Stimulated activated CD4-positive, alpha-beta T cell treated with anti-CD3 and anti-CD28 coated beads, TNF-alpha, amount 100 ng/mL, for 1 hour (primary cell): ENCODE measurements at places on chromosomes 5 and 9.

GRCh38 chr9:114246558-114246957 is 76.3 kb upstream of the ORM1 start:
- no peak for DNase-seq

GRCh38 chr5:171092194-171092593 is 216.9 kb upstream of the TLX3 start:
- no peak for DNase-seq

DNA sequence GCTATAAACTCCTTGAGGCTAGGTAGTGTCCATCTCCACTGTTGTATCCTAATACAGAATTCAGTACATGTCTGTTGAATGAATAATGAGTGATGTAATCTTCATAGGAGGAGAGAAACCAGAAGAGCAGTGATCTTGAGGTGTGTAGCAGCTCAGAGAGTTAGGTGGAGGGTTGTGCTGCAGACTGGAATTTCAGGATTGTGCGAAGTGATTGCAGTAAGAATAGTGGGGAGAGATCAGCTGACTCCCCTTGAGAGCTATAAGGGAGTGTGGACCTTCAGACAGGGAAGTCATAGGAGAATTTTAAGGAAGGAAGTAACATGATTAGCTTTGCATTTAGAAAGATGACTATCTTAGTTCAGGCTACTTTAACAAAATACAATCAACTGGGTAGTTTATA is 4.4 kb downstream of the SNX24 start:
- DNase-seq: no peak

- DNase-seq: no peak
These were observed 24.5 kb downstream of the CDC42SE2 start for GRCh38 chr5:131288328-131288727.

DNA sequence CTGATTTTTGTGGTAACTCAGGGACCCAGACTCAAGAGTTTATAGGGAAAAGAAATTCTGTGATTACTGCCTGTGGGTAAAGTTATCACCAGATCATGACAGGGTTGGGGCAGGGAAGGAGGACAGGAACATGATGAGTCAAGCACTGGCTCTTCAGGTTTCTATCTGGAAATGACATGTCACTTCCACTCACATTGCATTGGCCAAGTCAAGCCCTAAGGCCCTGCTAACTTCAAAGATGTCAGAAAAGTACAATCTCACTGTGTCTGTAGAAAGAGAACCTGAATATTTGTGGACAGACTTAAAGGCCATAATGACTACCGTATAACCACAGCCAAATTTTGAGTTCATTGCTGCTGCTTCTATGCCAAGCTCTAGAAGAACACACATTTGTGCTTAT is 187.7 kb downstream of the TLE4 start:
- no peak for DNase-seq

DNA sequence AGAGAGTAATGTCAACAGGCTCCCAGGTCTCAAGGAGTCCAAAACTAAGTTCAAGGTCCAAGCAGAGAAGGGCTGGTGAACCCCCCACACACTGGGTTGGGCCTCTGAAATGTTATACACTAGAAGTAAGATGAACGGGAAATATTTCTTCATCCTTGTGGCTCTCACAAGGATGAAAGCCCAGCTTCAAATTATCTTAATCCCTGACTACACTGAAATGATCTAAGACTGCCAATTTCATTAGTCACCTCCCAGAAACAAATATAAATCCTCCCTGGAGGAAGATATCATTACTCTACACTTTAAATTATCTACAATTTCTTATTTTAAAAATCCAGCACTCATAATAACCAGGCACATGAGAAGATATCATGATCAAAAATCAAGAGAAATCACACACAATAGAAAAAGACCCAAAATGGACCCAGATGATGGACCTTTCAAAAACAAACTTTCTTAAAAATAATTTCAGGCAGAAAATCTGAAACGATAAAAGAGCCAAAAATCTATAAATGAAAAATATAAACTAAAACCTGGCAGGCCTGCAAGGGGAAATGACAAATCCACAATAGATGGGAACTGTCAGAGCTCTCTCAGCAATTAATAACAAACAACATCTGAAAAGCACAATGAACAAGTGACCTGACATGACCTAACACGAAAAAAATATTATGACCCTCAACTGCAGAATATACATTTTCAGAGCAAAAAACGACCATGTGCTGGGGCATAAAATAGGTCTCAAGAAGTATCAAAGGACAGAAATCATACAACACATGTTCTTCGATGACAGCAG is 117.4 kb downstream of the GPR21 start:
- no peak for DNase-seq

DNA sequence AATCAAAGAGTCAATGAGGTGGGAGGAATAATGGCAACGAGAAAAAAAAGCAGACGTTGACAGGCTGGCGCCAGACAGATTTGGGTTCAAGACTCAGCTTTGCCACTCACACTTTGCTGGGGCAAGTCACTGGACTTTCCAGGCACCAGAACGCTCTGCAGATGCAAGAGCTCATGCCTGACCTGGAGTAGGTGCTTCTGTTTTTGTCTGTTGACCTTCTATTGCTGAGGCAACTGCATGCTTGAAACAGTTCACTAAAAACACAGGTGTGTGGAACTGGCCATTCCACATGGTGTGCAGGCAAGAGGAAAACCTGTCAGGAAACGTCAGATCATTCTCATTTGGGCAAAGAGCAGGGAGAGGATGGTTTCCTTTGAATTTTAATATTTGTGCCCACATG is 161.2 kb upstream of the SMIM23 start:
- no peak for DNase-seq

- DNase-seq: no peak
These were observed 130.6 kb downstream of the SMARCA2 start for GRCh38 chr9:2145746-2146145.

DNA sequence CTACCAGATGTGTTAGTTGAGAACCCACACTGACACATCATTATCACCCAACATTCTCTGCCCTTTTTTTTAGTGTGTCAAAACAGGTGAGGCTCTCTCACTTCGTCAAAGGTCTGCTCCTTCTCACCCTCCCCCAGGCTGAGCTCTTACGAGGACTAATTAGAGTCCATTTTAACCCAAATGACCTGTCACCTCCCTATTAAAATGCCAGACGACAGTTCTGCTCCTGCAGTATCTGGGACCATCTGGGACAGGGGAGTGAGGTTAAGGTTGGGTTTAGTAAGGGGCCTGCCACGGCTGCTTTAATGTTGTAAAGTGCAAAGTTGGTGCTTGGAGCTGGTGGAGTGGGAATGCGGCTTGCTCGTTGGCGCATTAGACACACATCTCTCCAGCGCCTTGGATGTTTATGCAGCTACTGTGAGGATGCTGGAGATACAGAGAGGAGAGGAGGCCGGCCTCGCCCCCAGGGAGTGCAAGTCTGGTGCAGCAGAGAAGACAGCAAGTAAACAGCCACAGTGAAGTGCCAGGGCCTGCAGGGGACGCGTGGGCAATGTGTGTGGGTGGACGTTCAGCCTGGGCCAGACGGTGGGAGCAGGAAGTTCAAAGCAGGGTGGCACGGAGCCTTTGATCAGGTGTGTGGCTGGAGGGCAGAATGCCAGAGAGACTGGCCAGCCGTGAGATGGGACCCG is 96.2 kb downstream of the C9orf50 start:
- no peak for DNase-seq

- no peak for DNase-seq
These were observed 22.5 kb upstream of the JAKMIP2 start for GRCh38 chr5:147805030-147805454.

- no peak for DNase-seq
These were observed 106.6 kb downstream of the RGS3 start for GRCh38 chr9:113570106-113570505.

- DNase-seq: no peak
These were observed 35.5 kb upstream of the EMB start for GRCh38 chr5:50476549-50476948.

- DNase-seq: no peak
These were observed 159.3 kb downstream of the TMC1 start for GRCh38 chr9:72680593-72681282.

GRCh38 chr9:88411471-88411870 is 23.2 kb downstream of the SPIN1 start:
- no peak for DNase-seq

GRCh38 chr5:138179277-138179857 is 455 bp downstream of the KIF20A start:
- DNase-seq: no peak

DNA sequence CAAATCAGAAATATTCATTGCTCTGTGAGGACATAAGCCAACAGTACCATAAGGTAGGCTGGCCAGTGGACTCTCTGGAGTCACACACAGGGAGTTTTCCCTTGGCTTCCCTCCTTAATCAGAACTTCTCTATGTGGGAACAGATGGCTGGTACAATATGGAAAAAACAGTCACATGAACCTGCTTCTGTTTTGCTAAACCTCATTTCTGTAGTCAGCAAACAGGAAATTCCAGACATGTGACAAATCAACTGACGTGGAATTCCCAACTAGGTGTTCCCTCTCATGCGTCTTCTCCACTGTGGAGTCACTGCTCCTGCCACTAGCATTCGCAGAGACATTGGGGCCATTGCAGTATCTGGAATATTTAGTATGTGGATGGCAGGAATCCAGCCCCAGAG is 617.6 kb downstream of the KIF4B start:
- no peak for DNase-seq

- no peak for DNase-seq
These were observed 522.6 kb upstream of the COX7C start for GRCh38 chr5:86095092-86095491.

- DNase-seq: no peak
These were observed 186.7 kb downstream of the SYK start for GRCh38 chr9:90988318-90988717.

DNA sequence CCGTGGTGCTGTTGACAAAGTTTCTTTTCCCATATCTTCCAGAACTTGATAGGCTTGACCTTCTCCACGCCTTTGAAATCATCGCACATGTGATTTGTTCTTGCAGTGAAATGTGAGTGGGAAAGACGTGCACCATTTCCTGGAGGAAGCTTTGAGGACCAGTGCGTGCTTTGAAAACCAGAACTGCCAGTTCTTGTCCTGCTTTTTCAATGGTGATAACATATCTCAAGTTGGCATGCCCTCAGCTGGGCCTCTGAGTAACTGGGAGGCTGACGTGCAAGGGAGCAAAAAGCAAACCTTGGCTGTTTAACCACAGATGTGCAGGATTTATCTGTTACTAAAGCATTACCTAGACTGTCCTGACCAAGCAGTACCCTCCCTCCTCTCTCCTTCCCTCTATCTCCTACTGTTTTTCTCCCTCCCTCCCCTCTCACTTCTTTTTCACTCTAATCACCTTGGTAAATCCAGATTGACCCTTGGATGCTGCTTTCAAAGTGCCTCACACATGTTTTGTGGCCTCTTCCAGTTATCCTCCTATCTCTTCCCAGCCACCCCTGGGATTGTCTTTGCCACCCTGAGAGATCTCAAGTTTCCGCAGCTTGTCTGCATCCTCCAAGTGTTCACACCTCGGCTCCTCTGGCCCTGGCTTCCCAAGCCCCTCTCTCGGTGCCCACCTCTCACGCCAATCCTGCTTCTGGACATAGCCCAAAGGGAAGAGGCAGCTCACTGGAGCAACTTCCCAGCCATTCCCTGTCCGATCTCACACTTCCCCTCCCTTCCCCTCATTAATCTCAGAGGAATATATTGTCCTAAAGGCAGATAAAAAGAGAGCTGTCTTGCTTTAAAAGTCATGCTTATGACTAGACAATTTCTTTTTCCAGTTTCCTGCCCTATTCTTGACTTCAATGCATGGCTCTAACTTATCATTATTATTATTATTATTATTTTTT is 198.3 kb downstream of the ERCC6L2 start:
- DNase-seq: no peak

GRCh38 chr5:32600054-32600622 is 14.8 kb downstream of the SUB1 start:
- no peak for DNase-seq

GRCh38 chr9:134320868-134321471 is 5.3 kb upstream of the RXRA start:
- no peak for DNase-seq

DNA sequence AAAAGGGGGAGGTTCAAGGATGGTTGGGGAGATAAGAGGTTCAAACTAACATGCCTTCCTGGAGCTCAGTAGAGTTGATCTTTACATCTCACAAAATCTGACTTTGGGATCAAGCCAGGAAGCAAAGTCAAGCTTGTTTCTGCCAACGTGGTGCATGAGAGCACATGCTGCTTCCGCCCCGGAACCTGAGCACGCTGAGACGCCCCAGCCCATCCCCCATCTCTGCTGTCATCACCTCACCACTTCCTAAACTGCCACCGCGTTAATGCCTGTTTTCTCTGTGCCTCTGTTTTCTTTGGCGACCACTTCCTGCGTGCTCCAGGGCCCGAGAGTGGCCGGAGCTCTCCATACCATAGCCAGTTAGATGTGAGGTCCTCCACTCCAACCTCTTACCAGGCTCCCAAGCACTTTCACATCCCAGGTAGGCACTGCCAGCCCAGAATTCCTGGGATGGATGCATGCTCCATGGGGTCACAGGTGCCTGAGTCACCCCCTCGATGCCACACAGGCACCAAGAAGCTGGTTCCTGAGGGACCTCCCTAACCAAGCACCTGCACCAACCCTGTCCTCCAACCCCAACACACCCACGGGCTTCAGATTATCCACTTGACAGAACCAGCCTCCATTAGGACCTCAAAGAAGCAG is 31.2 kb upstream of the AFAP1L1 start:
- DNase-seq: peak; percentile 67

GRCh38 chr5:146130440-146131045 is 25.2 kb upstream of the PLAC8L1 start:
- no peak for DNase-seq

- no peak for DNase-seq
These were observed 35.6 kb upstream of the N4BP3 start for GRCh38 chr5:178077751-178078150.

GRCh38 chr9:103615994-103616393 is 478.1 kb upstream of the SMC2 start:
- DNase-seq: no peak
